ENCODE measurements at places on chromosomes 7 and 10. TPM values are rescaled to one million over a fixed set of nuclear protein-coding genes. Genes with fewer than 3 reads are reported as not detected.
A peak's percentile ranks its signal among the peaks of the same experiment; 100 is the strongest.

- no peak for DNase-seq
- peaks cover 82% of the 10 kb centered on the region for H3K36me3 ChIP-seq
- H3K4me1 ChIP-seq: peaks cover 54% of the 10 kb centered on the region
- no peaks in the 10 kb centered on the region for H3K27me3 ChIP-seq
These were observed 15.5 kb downstream of the CARD11 start for GRCh38 chr7:3028071-3028757.

DNA sequence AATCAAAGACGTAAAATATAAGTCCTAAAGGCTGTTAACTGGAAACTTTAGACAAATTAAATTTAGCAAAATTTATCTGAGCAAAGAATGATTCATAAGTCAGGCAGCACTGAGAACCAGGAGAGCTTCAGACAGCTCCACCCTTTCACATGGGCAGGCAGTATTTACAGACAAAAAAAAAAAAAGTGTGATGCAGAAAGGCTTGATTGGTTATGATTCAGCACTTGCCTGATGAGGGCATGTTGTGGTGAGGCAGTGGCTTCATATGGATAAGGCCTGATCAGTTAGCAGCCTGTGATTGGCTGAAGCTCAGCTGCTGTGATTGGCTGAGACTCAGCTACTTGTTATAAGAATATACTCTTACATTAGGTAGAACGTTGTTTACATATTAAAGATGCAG is 495.4 kb upstream of the POM121L12 start:
- DNase-seq: no peak
- no peak overlapping the region for H3K27ac ChIP-seq
- no peaks in the 10 kb centered on the region for H3K27me3 ChIP-seq
- H3K36me3 ChIP-seq: no peaks in the 10 kb centered on the region
- H3K4me1 ChIP-seq: no peaks in the 10 kb centered on the region

DNA sequence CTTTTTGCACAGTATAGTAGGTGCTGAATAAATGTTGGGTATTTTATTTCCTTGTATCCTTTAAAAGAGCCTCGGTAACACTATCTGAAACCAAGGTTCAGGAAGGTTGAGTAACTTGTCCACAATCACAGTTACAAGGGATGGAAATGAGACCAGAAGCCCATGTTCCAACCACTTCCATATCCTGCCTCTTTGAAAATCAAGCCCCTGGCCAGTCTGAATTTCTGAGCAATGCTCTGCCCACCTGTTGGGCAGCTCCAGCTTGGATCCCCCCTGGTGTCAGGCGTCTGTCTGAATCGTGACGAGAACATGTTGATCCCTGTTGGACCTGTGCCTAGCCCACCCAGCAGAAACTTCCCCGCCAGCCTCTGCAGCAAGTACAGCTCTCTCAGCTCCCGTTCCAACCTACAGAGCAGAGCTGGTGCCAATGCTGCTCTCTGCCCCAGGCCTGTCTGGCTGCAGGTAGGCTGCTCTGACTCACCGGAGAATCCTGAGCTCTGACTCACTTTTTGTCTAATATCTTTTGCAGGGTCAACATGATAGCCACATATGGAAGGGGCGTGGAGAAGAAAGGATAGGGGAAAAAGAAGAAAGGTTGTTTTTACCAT is 595.5 kb downstream of the INHBA start:
- H3K4me3 ChIP-seq: no peak overlapping the region
- no peaks in the 10 kb centered on the region for H3K27me3 ChIP-seq
- no peak for DNase-seq
- no peaks in the 10 kb centered on the region for H3K36me3 ChIP-seq

GRCh38 chr10:44982496-44982895 is 3.9 kb upstream of the DEPP1 start:
- H3K4me1 ChIP-seq: peaks cover 10% of the 10 kb centered on the region
- no peak for DNase-seq
- no peak overlapping the region for H3K4me3 ChIP-seq
- no peaks in the 10 kb centered on the region for H3K36me3 ChIP-seq
- no peak overlapping the region for H3K27ac ChIP-seq

DNA sequence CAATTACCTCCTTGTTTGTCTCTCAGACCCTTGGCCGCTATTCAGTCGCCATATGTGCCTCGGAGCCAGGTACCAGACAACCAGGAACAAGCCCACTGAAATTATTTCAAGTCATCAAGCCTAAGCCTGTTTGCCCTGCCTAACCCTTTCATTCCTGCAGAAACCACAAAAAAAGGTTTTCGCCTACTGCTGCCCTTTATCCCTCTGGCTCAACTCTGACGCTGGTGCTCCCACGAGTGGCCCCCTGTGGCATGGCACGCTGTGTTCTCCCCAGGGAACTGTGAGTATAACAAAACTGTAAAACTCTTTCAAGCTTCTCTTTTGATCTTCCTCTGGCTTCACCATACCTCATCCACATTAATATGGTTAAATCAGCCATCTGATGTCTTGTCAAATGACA is 215.7 kb upstream of the CDC14C start:
- H3K27me3 ChIP-seq: peaks cover 2% of the 10 kb centered on the region
- no peak for DNase-seq
- H3K27ac ChIP-seq: no peak overlapping the region
- no peaks in the 10 kb centered on the region for H3K36me3 ChIP-seq
- H3K4me1 ChIP-seq: peaks cover 9% of the 10 kb centered on the region
- H3K4me3 ChIP-seq: no peak overlapping the region

DNA sequence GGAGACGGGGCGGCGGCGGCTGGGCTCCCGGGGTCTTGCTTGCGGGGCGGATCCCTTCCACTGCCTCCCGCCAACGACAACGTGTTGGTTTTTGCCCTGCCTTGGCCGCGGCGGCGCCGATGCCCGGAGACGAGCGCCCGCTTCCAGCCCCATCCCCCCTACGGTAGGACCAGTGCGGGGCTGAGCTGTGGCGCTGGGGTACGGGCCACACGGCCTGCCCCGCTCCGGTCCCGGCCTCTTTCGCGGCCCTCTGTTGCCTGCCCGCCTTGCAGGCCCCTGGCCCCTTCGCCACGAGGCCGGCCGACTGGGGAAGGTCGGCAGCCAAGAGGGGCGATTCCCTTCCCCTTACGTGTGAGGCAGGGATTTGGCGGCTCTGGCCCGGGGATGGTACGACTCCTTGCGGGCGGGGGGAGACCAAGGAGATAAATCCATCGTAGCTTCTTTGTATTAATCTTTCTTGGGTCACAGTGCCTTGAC is 488 bp downstream of the EIF4H start:
- peak; percentile 52 for DNase-seq
- H3K36me3 ChIP-seq: peaks cover 29% of the 10 kb centered on the region
- H3K4me1 ChIP-seq: peaks cover 38% of the 10 kb centered on the region
- H3K4me3 ChIP-seq: peak overlapping the region; percentile 87
- peak overlapping the region; percentile 88 for H3K27ac ChIP-seq

- H3K36me3 ChIP-seq: no peaks in the 10 kb centered on the region
- no peak overlapping the region for H3K4me3 ChIP-seq
- H3K4me1 ChIP-seq: no peaks in the 10 kb centered on the region
- no peak for DNase-seq
- H3K27ac ChIP-seq: no peak overlapping the region
These were observed 31.7 kb downstream of the ECHDC3 start for GRCh38 chr10:11773761-11774441.

- H3K27me3 ChIP-seq: peaks cover 5% of the 10 kb centered on the region
- H3K4me3 ChIP-seq: no peak overlapping the region
- H3K4me1 ChIP-seq: peaks cover 32% of the 10 kb centered on the region
- H3K27ac ChIP-seq: no peak overlapping the region
- no peak for DNase-seq
These were observed 22.1 kb upstream of the ZC3HAV1 start for GRCh38 chr7:139131601-139132041.

- peaks cover 31% of the 10 kb centered on the region for H3K36me3 ChIP-seq
- no peak overlapping the region for H3K27ac ChIP-seq
- DNase-seq: no peak
- peaks cover 16% of the 10 kb centered on the region for H3K4me1 ChIP-seq
- H3K4me3 ChIP-seq: no peak overlapping the region
These were observed 6.9 kb upstream of the OIT3 start for GRCh38 chr10:72886621-72887020.

The CPA2 gene
- not detected for total RNA-seq

The COPS6 gene
- total RNA-seq: 74.0 TPM

The KIAA1217 gene
- total RNA-seq: not detected

The FGFR2 gene
- not detected for total RNA-seq

The ALOX5 gene
- 9.7 TPM for total RNA-seq

The LYZL1 gene
- not detected for total RNA-seq

The FAM13C gene
- total RNA-seq: not detected
